Fibroblast of mammary gland (primary cell): ENCODE measurements at places on chromosomes 7 and 10.

GRCh38 chr7:98286093-98286539 lies 4.6 kb downstream of the BRI3 start:
- DNase-seq = peak; percentile 76

DNA sequence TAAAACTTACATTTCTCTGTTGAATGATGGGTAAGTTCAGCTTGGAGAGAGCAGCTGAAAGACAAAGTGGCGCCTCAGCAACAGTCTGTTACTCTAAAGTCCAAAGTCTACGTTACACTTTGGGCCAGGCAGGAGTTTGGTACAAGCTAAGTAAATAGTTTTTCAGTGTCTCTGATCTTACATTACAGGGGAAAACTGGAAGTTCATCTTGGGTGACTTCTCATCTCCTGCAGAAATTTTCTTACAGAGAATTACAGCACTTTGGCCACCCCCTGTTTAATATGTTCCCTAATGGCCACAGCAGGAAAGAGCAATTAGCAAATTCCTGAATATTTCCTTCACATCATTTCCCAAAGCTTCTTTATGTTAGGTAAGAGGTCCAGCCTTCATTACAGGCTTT lies 67.1 kb downstream of the ABCC2 start:
- DNase-seq = no peak

GRCh38 chr7:17996442-17997223 lies 31.0 kb downstream of the PRPS1L1 start:
- DNase-seq = no peak

- peak; percentile 40 for DNase-seq
Measured at GRCh38 chr7:91628742-91629141, 251.8 kb downstream of the MTERF1 start.

DNA sequence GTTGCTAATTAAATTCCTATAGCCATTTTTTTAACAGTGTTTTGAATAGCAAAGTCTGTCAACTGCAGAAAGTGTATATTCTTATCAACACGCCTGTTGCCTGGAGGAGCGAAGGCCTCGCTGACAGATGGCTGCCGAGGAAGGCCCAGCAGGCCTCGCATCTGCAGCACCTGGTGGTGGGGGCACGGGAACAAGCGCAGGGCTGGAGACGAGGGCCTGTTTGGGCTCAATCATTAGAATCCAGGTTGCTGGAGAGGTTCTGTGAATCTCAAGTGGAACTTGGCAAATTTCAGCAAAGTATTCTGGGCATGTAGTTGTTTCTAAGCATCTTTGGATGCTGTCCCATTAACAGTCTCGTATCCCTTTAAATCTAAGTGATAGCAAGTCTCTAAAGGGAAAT lies 66.1 kb upstream of the FAM204A start:
- no peak for DNase-seq

GRCh38 chr7:20113427-20114027 lies 103.7 kb downstream of the MACC1 start:
- no peak for DNase-seq

- no peak for DNase-seq
Measured at GRCh38 chr7:40799493-40800403, 664.9 kb downstream of the SUGCT start.

GRCh38 chr10:5545778-5546710 lies 21.3 kb downstream of the CALML3 start:
- peak; percentile 65 for DNase-seq

DNA sequence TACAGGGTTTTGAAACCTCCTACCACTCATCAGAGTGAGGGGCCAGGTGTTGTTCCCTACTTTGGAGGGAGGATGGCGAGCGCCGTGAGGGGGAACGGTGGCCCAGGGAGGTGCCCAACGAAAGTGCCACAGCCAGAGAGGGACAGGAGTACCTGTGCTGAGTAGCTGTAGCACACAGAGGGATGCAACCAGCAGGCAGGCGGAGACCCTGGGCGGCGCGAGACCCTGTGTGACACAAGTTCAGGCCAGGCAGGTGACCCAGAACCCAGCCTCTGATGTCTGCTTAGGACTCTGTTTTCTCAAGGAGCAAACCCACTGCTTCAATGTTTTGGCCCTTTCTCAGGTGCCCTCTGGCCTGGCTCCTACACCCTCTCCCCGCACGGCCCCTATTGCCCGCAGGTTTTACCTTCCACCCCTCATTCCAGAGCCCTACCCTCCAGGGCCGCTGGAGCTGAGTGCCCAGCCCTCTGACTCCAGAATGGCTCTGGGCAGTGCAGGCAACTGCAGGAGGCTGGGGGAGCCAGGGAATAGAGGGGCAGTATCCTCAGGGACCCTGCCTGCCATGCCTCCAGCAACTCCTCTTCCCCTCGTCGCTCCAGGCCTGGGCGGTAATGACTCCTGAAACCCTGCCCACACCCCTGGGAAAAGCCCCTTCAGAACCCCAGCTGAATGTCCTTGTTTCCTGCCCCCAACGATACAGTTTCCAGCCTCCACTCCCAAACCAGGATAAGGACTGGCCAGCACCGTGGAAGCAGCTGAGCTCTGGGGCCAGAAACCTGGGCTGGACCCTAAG lies 164.1 kb upstream of the RHEB start:
- DNase-seq = no peak

- peak; percentile 60 for DNase-seq
Measured at GRCh38 chr7:30327813-30328212, 43.4 kb downstream of the ZNRF2 start.

- no peak for DNase-seq
Measured at GRCh38 chr10:106302961-106303360, 861.5 kb downstream of the SORCS1 start.

DNA sequence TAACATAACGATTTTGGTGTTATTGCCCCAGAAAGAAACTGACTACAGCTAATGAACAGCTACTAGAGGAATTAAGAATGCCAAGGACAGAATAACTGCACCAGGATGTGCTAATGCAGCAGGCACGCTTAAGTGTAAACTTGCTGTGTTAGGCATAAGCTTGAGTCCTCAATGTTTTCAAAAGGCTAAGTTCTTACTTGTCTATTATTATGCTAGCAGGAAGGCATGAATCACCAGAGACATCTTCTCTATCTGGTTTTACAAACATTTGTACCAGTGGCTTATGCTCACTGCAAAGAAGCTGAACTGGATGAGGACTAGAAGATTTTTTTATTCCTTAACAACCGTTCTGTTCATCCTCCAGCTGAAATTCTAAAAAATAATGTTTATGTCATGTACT lies 1035.3 kb downstream of the NRG3 start:
- DNase-seq = no peak

DNA sequence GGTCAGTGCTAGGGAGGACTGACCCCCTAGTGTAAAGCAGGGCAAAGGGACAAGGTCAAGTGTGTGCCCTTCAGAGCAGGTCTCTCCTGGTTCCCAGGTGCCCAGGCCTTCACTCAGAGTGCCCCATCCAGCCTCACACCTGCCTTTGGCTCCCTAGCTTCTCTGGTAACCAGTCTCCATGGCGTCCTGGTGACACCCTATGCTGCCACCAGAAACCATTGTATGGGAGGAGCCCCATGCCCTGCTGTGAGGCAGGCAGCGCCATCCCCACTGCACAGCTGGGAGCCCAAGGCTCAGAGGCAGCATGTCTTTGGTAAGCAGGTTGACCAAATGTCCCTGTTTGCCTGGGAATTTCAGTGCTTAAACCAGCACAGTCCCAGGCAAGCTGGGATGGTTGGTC lies 33.1 kb upstream of the HMX3 start:
- no peak for DNase-seq

DNA sequence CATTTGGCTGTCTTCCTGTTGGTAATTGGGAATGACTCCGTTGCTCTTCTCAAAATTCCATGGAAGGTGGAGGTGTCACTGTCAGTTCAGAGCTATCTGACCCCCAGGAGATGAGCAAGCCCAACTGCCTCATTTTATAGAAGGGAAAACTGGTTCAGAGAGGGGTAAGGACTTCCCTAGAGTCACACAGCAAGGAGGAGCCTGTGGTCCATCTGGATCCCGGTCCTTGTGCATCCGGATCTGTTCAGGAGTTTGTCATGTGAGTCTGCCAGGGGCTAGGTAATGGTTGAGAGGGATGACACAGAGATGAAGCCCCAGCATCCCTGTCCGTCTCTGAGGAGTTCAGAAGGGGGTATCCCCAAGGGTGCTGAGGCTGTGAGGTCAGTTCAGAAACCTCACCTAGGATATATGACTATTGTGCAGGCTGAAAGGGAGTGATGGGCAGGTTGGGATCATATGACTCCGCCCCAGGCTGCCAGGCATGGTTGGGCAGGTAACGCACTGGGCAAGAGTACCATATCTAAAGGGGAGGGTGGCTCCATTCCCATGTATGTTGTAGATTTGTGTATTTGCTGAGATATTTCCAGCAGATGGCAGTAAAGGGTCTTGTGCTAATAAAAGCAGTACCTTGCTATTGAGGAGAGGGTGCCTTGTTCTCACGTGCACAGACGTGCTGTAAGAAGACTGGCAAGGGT lies 16.0 kb upstream of the SLC29A3 start:
- DNase-seq = peak; percentile 67

DNA sequence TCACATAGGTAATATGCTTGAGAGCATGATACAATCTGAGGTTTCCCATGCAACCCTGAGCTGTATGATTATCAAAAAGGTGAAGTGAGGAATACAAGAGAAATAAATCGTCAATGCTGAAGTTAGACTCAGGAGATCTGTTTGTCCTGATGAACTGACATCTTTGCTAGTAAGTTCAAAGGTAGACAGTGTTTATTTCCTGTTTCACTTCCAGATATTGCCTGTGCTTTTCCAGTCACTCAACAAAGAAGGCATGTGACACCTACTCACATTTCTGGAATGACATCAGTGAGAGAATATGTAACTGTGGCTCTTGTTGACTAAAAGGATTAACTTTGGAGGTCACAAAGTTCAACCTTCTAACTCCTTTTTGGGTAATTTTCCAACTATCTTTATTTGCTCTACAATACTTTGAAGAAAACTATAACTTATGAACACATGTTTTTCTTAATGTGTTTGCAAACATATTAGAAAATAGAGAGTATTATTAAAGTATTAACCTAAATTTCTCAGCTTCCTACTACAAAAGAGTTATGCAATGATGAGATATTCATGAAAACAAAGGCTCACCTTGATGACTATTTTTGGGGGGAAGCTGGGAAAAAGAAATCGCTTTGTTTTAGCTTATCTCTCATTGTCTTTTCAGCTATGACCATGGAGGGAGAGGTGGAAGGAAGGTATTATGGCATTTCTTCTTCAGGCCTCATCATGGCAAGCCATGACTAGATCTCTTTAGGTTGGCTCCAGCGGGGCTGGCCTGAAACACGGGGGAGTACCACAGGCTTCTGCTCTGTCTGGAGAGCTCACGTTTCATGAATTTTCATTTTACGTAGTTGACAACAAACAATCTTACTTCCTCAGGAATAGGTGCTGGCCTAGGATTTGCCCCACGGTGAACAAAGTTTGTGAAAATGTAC lies 214.7 kb upstream of the SLC26A5 start:
- DNase-seq = peak; percentile 69

DNA sequence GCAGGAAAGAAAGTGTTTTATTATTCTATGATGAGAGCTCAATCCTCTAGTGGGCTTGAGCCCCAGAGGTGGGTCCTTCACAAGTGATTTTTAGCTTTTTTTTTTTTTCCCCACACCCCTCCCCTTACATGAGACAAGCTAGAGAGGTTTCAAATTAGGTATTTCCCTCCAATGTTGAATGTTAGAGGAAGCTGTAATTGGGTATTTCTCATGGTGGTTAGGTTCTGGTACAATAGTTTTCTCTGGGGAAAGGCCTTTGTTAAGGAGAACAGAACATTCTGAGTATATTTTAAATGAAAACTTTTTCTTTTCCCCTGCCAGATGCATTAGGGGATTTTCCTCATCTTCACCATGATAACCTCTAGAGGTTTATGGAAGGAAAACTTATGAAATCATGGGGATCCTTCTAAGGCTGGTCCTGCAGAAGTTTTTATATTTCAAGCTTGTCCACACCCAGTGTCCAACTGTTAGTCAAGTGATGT lies 1039.7 kb downstream of the NRG3 start:
- DNase-seq = no peak

GRCh38 chr7:130160455-130160854 lies 44.8 kb downstream of the TMEM209 start:
- no peak for DNase-seq

- no peak for DNase-seq
Measured at GRCh38 chr7:75992083-75992755, 2.2 kb downstream of the TMEM120A start.

GRCh38 chr10:133324857-133325260 lies 11.8 kb downstream of the CALY start:
- DNase-seq = no peak

GRCh38 chr10:3681642-3682554 lies 103.1 kb downstream of the KLF6 start:
- DNase-seq = no peak

- DNase-seq = peak; percentile 10
Measured at GRCh38 chr10:79981450-79982361, 32.8 kb upstream of the SFTPD start.

- DNase-seq = peak; percentile 68
Measured at GRCh38 chr7:80826520-80827238, 92.2 kb downstream of the SEMA3C start.

DNA sequence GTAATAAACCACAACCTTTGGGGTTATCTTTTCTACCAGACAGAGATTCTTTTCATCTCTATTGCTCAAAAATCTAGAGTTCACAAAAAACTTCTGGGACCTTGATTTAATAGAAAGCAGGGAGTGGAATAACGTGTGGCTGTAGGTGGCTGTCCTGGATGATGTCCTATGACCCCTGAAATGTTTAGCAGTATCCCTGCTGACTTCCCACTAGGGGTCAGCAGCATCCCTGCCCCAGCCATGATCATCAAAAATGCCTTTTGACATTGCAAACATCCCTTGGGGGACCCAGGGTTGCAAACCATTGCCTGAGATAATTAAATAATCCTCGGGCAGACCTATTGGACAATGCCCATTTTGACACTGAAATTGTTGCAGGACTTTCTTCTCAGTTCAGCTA lies 177.1 kb downstream of the USP6NL start:
- DNase-seq = no peak

- peak; percentile 88 for DNase-seq
Measured at GRCh38 chr10:99784016-99784726, 1.7 kb downstream of the ABCC2 start.

DNA sequence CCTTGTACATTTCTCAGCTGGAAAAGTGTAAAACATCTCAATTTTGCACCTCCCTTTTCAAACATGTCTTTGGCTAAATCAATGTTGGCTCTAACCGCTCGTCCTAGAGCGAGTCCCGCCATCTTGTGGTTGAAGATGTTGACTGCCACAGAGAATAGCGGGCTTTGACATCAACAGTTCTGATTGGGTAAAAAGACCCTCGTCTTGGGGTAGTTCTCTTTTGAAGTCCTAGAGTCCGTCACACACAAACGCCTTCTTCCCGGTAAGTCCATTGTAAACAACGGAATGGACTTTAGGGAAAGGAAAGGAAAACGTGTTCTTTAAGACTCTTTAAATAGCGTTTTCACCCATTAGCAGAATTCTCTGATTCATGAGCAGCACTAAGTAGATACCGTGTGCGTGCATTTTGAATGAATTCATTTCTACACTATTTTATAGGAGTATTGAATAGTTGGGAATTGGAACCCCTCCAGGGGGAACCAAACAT lies 452 bp upstream of the RPP30 start:
- DNase-seq = peak; percentile 85

GRCh38 chr10:103467406-103467805 lies 8.7 kb upstream of the CALHM1 start:
- DNase-seq = no peak

- DNase-seq = no peak
Measured at GRCh38 chr7:70726951-70727378, 405.0 kb upstream of the GALNT17 start.
